ENCODE measurements at places on chromosomes 4 and X.

- no peak for DNase-seq
Measured at GRCh38 chr4:36304138-36304681, 22.8 kb downstream of the DTHD1 start.

GRCh38 chr4:1360423-1361283, 13.6 kb downstream of the UVSSA start:
- DNase-seq, result no peak

GRCh38 chr4:155667568-155668511, 1.2 kb downstream of the GUCY1A1 start:
- no peak for DNase-seq

GRCh38 chr4:180757927-180758326, 1485.3 kb upstream of the TENM3 start:
- no peak for DNase-seq

All from central memory CD4-positive, alpha-beta T cell (primary cell).